Epithelial cell of proximal tubule (primary cell): ENCODE measurements at places on chromosomes 5 and 9.

DNA sequence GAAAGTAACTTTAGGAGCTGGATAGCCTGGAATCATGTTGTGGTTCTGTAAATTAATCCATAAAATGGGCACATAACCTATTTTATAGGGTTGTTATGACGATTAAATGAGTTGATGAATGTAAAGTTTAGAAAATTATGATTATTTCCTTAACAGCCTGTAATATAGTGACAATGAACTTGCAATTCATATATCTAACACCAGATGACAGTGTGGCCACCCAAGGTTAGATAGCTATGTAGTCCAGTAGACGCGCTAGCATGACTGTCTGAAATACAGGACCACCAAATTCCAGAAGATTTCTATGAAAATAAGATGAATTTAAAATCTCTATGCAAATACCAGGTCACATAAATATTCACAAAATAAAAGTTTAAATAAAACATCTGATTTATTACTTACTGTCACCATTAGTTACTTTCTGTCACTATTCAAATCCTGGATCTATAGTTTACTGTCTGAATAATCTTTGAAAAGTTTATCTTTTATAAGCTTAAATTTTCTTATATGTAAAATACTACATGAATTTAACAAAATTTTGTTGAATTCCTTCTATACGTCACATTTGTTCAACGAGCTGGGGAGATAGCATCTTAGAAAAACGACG lies 26.1 kb upstream of the MACIR start:
- DNase-seq = no peak

DNA sequence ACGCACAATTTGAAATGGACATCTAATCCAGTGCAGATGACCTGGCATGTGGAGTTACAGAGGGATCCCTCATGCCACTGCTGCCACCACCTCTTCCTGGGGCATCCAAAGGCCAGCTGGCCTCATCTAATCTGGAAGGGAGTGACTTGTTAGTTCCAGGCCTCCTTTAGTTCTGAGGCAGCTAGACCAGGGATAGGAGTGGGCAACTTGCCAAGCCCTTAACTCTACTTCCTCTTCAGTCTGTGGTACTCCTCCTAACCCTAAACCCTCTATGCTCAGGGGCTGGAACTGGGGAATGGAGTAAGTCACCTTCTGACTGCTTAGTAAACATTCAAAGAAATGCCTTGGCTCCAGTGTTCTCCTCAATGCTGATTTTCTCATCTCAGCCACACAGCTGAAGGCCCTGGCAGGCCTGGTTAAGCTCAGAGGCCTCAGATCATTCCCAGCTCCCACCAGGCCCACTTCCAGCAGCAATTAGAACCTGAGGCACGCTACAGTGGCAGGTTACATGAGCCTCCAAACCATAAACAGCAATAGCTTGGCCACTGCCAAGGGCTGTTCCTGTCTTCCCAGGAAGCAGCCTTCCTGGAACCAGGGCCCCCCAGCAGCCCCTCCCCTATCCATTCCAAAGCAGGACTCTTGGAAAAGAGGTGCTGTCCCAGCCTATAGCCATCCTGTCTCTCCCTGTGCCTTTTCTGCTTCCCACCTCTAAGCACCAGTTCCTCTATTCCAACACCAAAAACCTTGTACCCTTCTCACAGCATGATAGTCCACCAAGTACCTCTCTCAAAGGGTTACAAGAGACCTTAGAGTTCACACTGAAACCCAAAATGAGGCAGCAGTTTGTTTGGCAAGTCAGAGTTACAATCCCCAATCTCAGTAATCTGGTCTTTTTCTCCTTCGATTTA lies 2.0 kb downstream of the EIF4EBP3 start:
- DNase-seq = no peak

DNA sequence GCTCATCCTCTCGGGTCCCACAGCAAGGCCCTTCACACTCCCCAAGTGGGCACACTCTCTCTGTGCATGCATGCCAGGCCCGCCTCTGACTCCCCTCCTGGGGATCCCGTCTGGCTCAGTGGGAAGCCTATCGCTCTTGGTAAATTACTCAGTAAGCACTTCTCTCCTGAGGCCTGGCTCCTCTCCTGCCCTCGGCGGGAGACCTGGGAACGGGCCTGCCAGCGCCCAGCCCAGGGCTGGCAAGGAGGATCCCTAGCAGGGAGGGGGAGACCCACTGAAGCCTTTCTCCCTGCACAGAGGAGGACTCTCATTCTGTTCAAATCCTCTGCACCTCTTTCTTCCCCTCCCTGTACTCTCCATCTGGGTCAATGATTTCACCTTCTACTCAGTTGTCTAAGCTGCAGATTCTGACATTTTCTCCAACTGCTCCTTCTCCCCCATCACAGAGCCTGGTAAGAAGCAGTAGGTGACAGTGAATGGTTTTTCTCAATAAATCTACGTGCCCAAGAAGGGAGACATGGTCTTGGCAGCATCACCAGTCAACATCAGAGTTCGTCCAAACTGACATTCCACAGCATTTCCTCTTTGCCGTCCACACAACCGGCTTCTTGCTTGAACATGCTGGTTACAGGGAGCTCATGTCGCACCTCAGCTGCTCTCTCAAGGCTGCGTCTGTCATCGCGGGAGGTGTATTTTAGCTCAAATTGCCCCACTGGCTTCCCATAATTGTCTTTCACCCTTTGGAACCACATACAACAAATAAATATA lies 81.9 kb downstream of the GPR21 start:
- no peak for DNase-seq

DNA sequence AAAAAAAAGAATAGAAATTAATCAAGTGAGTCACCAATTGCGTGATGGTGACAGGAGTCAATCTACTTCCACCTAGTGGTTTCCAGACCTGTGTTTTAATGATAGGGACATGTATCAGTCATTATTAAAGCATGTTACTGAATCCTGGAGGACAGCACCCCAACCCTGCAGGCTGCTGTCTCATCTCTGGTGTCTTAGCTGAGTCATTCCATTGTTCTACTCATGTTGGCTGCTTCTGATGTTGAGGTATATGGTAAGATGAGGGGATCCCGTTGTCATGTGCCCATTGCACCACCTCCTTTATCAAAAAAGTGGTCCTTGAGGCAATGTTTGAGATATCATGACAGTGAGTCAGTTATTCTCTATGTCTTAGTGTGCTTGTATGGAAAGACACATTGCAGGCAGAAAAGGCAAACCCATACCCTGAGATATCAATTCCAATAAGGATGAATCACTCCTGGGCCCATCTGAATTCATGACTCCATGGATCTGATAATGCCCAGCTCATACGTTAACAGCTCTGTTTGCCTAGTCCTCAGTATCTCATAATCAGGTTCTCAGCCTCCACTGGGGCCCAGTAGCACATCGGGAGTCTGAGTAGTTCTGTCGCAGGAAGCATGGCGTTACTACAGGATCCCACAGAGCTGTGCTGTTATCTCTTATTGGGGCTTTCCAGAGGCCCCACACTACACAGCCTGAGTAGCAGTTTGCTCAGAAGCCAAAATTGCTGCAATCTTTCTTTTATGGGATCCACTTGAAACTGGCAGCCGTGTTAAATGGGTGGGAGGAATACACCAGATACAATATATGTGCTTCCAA lies 31.2 kb downstream of the HMGCS1 start:
- DNase-seq = no peak

DNA sequence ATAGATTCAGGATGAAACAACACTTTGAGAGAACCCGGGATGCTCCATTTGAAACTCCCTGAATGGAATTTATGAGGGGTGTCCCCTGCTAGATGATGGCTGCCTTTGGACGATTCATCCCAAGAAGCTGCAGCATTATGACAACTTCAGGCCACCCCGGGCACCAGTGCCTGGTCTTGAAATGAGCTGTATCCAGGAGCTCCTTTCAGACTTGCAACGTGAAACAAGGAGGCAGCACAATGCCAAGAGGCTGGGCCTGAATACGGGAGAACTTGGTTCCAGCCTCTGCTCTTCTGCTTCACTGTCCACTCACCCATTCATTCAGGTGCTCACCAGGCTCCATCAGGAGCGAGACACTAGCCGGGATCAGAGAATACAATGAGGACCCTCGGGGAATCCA lies 78.3 kb downstream of the STK10 start:
- no peak for DNase-seq

- DNase-seq = no peak
Measured at GRCh38 chr5:38662090-38662489, 105.6 kb upstream of the LIFR start.
